ENCODE measurements at places on chromosomes 4 and X.

DNA sequence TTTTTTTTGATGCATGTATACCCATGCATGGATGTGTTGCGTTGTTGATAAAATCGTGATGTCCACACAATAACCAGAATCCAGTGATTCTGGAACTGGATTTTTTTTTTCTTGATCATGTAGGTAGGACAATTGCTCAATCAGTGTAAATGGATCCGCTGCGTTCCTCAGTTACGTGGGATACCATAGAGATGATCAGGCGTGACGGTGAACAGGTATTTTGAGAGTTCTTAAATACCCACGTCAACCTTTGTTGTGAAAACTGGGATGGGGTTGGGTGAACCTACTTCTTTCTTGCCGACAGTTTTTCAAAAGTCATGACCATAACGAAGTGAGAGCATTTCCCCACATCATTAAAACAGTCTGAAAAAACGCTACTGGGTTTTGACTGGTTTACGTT lies 913 bp upstream of the SMIM10L2A start:
- DNase-seq, result no peak

DNA sequence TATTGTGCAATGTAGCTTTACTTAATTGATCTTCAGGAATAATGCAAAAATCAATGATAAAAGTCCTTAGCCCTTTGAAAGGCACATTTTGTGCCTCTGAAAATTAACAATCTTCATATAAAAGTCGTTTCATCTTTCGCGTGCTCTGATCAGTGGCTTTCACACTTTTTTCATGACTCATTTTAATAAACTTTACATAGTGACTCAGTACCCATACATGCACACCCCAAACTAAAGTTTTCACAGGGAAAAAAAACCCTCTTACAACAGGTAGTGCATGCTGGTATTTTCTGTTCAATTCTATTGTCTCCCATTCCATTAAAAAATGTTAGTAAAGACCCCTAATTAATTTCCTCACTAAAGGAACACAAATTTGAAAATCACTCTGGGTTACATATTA lies 21.5 kb downstream of the RWDD4 start:
- no peak for DNase-seq

DNA sequence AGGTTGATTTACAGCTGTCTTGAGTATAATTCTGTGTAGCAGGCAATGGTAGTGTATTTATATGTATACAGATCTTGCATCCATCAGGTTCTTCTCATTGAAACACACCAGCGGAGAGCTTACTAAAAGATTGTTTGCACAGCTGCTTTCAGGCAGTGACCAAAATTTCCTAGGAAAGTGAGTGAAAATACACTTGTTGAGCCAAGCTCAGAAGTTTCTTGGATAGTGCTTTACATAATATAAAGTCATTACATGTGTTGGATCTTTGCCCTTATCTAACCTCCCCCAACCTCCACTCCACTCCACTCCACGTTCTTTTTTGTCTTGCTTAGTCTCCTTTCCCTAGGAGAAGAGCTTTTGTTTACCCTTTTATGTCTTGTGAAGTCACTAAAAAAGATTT lies 34.1 kb downstream of the CNKSR2 start:
- DNase-seq, result no peak

GRCh38 chr4:4994312-4995097 lies 24.8 kb downstream of the CYTL1 start:
- DNase-seq, result no peak

- DNase-seq, result no peak
Measured at GRCh38 chrX:78931814-78932213, 13.4 kb upstream of the P2RY10 start.

DNA sequence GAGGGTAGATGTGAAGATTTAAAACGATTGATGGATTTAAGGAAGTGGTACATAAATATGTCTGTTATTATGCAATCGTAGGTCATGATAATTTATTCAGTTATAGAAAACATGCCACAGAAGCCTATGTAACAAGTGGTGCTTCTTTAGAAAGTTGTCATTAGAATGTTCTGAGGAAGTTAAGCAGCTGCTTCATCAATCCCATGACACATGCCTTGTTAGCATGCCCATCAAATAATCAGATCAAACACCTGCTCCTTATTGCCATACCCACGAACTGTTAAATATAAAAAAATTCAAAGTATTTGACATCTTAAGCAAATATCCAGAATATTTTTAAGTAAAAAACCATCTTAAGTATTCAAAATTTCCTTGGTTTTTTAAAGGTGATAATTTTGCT lies 76.4 kb upstream of the MYOZ2 start:
- no peak for DNase-seq

DNA sequence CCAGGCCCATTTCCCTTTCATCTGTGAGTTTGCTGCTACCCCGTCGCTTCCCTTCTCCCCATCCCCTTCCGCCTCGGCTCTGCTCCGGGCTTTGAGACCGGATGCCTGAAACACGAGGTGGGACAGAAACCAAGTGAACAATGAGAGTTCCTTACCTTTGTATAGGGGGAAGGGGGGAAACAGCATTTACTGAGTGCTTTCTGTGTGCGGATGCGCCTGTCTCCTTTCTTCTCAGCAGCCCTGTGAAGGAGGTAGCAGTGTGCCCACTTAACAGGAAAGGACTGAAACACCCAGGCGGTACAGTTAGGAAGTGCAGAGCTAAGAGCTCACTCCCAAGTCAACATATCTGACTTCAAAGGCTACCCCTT lies 43.2 kb upstream of the TMSB15B start:
- DNase-seq, result no peak

DNA sequence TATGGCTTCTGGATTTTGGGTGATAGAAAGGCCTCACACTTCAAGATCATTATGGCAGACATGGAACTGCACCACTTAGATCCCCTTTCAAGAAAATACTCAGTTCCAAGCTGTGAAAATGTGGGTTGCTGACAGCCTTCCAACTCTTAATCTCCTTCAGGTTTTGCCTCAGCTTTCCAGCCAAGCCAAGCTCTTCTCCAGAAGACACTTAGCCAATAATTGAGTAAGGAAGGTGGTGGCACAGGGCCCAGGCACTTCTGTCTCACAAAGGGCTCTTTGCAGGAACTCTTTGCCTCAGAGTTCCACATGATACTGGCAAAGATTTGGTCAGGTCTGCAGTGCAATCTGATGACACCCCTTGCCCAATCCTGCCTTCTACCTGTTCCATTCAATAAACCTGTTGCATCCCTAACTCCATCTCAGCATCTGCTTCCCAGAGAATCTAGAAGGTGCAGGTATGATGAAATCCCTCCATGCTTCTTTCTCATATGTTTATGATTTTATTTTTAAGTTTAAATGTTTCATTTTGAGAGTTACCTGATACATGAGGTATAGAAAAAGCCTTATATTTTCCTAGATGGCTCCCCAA lies 30.6 kb downstream of the ANXA5 start:
- no peak for DNase-seq

DNA sequence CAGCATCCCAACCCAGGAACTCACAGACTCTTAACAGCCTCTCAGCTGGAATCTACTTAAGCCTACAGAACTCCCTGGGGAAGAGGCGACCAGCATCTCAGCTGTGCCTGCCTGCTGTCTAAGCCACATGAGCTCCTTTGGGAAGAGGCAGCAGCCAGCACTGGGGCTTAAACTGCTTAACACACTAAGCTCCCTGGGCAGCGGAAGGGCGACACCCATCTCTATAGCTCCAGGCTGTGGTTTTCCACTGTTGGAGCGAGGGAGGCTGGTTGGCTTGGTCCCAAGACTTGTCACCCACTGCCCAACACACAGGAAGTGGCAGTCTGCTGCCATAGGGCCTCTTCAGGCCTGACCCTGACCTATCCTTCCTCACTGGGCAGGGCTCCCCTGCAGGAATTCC lies 1544.1 kb upstream of the ADGRL3 start:
- DNase-seq, result no peak

DNA sequence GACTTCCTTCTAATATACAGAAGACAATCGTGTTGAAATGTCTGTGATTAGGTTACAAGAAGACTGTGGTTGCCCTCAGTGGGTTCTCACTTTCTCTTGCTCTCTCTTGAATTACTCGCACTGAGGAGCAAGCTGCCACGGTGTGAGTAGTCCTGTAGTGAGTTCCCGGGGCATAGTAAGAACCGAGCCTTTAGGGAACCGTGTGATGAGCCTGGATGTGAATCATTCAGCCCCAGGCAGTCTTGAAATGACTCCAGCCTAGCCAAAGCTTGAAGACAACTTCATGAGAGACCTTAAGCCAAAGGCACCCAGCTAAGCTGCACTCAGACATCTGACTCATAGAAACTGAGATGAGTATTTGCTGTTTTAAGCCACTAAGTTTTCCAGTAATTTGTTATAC lies 292.7 kb downstream of the SPOCK3 start:
- peak; percentile 2 for DNase-seq

Data from GM06990 (cell line).